Left ventricle myocardium inferior (tissue), 1 donor: ENCODE measurements at places on chromosomes 2 and 18.

GRCh38 chr2:173175222-173175621 is 99.6 kb downstream of the MAP3K20 start:
- no peak for DNase-seq

- no peak for DNase-seq
Observed at GRCh38 chr2:231600619-231601355, 8.1 kb downstream of the TEX44 start.

GRCh38 chr2:10393640-10393982 is 54.5 kb downstream of the ODC1 start:
- DNase-seq: no peak

GRCh38 chr2:226885769-226886435 is 50.0 kb downstream of the RHBDD1 start:
- no peak for DNase-seq

GRCh38 chr18:35804377-35804776 is 168.1 kb upstream of the RMP24 start:
- no peak for DNase-seq

DNA sequence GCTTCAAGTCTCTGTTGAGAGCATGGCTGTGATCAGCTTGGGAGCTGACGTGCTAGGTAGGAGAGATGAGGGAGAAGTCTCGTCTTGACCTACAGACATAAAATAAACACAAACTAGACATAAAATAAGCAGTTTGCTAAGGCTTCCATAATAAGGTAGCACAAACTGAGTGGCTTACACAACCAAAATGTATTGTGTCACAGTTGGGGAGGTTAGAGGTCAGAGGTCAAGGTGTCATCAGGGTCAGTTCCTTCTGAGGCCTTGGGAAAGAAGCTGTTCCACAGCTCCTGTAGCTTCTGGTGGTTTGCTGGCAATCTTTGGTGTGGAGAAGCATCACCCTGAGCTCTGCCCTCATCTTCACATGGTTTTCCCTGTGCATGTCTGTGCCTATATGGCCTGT is 20.2 kb downstream of the DAW1 start:
- DNase-seq: no peak
